ENCODE measurements at places on chromosomes 3 and 15. TPM values are rescaled to one million over a fixed set of nuclear protein-coding genes. Genes with fewer than 3 reads are reported as not detected.

Gene ANKRD63
- 0.17 TPM for polyA plus RNA-seq

Gene SH3GL3
- 14.2 TPM for polyA plus RNA-seq

Gene AGTR1
- polyA plus RNA-seq, result 19.2 TPM

Gene RAB7A
- polyA plus RNA-seq, result 262 TPM

GRCh38 chr3:151795276-151795675 is 18.6 kb upstream of the AADAC start:
- no peak for DNase-seq

- DNase-seq, result no peak
Observed at GRCh38 chr3:141332416-141332815, 35.9 kb upstream of the ZBTB38 start.

DNA sequence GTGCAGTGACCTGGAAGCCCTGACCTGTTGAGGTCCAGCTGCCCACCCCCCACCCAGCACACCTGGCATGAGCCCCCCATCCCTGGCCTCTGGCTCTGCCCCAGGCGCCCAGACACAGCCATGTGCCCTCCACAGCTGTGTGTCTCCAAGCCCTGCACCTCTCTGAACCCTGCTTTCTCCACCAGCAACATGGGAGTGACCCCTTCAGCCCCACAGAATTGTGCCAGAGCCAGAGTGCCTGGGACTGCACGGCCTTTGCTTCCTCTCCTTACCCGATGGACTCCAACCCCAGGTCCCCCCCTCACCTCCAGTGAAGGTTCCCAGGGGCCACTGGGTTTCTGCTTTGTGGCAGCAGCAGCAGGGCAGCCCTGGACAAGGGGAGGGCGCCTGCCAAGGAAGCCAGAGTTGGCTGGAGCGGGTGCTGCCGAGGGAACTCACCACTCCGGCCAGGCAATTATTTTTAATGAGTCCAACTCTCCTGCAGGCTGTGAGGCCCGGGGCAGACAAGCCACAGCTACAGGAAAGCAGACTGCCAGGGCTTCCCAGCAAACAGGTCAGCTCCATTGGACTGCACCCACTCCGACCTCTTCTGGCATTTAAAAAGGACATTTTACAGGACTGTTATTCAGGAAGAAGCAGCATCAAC is 24.1 kb downstream of the PRR20G start:
- DNase-seq, result no peak

DNA sequence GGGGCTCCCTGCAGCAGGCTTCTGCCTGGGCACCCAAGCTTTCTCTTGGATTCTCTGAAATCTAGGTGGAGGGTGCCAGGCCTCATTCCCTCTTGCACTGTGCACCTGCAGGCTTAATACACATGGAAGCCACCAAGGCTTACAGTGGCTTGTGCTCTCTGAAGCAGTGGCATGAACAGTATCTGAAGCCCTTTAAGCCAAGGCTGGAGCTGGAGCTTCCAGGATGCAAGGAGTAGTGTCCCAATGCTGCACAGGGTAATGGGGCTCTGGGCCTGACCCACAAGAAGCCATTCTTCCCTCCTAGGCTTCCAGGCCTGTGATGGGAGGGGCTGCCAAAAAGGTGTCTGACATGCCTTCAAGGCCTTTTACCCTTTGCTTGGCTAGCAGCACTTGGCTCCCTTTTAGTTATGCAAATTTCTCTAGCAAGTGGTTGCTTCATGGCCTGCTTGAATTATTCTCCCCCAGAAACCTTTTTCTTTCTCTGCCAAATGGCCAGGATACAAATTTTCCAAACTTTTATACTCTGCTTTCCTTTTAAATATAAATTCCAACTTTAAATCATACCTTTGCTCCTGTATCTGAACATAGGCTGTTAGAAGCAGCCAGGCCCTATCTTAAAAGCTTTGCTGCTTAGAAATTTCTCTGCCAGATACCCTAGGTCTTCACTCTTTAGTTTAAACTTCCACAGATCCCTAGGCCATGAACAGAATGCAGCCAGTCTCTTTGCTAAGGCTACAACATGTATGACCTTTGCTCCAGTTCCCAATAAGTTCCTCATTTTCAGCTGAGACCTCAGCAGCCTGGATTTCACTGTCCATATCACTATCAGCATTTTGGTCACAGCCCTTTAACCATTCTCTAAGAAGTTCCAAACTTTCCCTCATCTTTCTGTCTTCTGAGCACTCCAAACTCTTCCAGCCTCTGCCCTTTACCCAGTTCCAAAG is 201.1 kb upstream of the LRRFIP2 start:
- DNase-seq, result no peak

DNA sequence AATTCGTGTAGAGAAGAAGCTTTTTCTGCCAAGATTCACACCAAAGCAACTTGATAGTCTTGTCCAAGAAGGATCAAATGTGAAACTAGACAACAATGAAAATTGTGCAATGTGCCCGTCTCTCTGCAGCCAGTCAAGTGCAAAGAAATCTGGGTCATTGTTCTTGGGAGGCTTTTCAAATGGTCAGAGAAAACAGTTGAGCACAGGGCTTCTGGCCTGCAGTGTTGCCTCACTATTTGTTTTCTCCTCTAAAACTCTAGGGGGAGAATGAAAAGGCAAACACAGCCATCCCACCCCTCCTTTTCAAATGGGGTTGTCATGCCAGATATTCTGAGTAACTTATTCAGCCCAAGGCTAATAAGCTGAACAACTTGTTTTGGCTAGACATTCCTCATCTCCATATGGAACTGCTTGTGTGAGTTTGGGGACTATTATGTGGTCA is 417.6 kb upstream of the CDIN1 start:
- DNase-seq, result no peak

GRCh38 chr3:107796791-107797190 is 274.0 kb downstream of the BBX start:
- no peak for DNase-seq

- no peak for DNase-seq
Observed at GRCh38 chr3:2870724-2871333, 239.3 kb downstream of the IL5RA start.

DNA sequence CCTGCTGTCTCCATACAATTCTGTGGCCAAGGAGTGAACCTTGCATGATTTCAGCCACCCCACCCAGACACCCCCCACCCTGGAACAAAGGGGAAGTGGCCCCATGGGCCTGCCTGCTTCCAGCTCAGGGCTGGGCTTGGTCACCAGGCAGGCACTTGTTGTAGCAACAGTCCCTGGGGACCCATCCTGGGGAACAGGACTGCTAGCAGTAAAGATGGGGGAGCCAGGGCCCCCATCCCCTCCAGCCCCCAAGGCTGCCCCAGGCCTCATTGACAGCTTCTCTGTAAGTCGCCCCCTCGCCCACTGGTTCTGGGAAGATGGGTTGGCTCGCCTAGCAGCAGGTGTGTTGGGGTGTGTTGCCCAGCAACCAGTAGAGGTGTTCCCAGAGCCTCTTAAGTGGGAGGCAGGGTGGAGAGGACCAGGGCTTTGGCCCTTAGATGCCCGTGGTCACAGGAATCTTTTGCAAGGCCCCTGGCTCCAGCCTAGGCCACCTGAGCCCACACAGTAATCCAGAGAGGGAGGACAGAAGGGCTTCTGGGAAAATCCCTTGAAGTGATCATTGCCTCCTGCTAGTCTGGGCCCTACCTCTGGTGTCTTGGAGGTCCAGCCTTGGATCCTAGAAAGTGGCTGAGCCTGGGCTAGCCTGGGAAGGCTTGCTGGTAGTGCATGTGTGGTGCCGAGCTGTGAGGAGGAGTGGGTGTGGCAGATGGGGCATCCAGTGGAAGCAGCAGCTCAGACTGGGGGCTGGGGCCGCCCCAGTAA is 48.9 kb downstream of the CYP11A1 start:
- no peak for DNase-seq

GRCh38 chr15:69660114-69660513 is 207.5 kb downstream of the RPLP1 start:
- DNase-seq, result no peak

- no peak for DNase-seq
Observed at GRCh38 chr3:20510396-20510795, 324.4 kb upstream of the SGO1 start.

DNA sequence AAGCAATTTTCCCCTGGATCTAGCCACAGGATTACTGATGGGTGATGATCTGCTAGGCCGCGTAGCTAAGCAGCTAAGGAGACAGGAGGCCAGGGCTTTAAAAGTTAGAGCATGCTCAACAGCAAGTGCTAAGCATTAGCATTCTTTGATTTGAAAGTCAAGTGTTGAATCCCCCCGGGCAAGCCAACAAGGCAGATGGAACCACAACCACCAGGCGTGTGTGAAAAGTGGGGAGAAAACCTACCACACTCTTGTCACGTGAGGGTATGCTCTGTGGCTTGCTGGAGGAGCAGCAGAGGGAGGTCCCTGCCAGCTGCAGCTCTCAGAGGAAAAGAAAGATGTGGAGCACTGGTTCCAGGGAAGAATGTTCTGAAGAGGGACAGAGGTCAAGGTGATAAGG is 20.9 kb downstream of the SLC51A start:
- no peak for DNase-seq

- no peak for DNase-seq
Observed at GRCh38 chr3:118742760-118743159, 291.9 kb downstream of the IGSF11 start.

DNA sequence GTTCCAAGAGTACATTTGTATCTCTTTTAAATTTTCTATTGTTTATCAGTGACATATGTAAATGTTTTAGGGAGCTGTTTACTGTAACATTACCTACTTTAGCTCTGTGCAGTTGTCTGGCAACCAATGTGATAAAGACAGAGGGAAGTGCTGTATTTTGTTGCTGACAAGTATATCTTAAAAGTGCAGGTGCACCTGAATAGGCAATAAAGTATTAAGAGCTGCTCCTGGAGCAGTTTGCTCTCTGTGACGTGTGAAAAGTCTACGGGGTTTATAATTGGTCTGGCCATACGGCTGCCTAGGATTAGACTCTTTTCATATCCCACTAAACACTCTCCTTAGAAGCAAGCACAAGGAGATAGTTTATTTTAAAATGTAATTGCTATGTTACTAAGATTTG is 178.3 kb downstream of the IGF1R start:
- no peak for DNase-seq

DNA sequence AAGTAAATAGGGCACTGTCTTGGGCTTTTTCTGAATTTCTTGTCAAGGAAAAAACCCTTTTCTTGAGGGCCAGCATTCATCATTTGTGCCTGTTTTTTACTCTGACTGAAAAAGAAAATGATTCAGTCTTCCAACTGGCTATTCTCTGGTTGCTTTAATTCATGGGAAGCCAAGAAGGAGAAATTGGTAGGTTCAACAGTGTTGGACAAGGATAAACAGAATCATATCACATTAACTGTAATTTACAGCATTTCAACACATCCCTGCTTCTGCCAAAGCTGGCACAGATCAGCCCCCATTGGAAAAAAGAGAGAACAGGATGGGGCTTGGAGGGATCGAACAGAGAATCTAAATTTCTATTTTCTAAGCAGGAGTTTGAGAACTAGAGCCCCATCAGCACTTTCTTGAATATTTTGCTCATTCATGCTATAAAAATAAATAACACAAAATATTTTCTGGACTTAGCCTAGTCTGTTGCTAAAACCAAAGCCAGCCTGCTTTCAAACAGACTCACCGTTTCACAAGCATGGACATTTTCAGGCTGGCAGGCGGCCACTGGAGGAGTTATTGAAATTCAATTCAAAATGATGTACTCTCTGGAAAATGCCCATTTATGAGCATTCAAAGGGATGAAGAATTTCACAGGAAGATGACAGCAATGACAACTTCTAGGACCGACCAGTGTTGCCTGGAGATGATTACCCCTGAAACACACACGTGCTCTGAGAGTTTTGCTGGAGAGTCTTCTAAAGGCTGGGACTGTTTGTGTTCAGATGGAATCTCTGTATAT is 181.2 kb downstream of the WNT5A start:
- no peak for DNase-seq

- DNase-seq, result no peak
Observed at GRCh38 chr15:54550954-54551353, 572.7 kb downstream of the UNC13C start.

GRCh38 chr3:52078781-52079560 is 22.6 kb upstream of the DUSP7 start:
- DNase-seq, result no peak

DNA sequence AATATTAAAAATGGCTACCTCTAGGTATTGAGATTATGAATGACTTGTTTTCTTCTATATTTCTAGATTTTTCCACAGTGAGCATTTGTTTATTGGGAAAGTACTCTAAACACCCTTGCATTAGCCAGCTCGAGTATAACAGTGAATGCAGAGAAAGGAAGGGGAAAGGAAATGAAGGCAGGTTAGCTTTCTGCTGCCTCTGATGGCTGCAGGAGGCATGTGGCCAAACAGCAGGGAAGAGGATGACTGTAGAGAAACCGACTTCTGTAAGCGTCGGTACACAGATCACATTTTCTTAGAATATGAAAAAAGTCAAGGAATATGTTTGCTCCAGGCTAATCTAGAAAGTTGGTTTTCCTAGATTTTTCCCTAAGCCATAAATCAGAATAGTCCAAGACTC is 19.8 kb downstream of the GNB5 start:
- no peak for DNase-seq

DNA sequence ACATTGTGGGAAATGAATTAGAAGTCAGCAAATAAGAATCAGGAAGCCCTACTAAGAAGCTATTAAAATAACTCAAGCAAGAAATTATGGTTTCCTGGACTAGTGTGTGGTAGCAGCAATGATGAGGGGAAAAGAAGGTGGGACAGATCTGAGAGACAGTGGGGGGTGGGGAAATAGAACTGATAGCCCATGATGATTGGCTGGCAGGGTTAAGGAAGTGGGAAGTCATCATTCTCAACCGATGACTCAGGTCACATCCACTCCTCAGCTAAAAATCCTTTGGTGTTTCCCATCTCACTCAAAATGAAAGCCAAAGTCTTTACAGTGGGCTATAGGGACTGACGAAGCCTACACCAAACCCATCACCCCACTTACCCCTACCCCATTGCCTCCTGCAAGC is 153.9 kb upstream of the ARHGEF26 start:
- no peak for DNase-seq

- DNase-seq, result peak; percentile 63
Observed at GRCh38 chr15:34366271-34367065, 528 bp downstream of the LPCAT4 start.

- no peak for DNase-seq
Observed at GRCh38 chr15:55789066-55789660, 46.2 kb upstream of the PRTG start.

DNA sequence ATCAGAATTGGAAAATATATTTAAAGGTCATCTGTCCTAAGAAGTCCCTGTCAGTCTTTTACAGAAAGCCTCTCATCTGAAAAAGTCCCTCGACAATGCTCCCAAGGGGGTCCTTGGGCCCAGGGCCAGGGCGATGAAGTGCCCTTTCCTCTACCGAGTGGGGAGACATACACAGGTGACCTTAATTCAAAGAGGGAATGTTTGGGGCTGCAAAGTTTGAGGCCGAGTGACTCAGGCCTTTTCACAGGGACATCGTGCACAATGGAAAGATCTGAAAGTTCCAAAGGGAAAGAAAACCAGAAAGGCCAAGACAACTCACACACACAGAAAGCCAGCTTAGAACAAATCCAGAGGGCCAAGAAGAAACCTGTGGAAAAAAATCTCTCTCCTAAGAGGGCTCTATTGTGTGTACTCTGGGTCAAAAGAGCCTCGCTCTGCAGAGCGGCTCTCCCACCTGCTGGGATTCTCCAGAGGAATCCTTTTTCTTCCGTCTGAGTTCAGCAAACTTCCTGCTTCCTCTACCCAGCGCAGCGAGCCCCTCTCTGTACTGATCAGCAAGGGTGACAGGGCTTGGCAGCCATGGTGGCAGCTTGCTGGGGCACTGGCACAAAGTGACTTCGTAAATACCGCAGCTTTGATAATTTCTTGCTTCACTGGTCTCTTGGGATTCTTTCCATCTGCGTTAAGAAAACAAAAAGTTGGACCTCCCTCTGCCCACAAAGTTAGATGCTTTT is 259.1 kb downstream of the OPA1 start:
- DNase-seq, result no peak

- DNase-seq, result no peak
Observed at GRCh38 chr3:111765136-111765535, 93.9 kb upstream of the PHLDB2 start.

GRCh38 chr3:70149714-70150400 is 150.3 kb downstream of the SAMMSON start:
- DNase-seq, result no peak

Data from left kidney (tissue), 8 donors.